KG1 (cell line): ENCODE measurements at places on chromosomes 5 and 9.
A peak's percentile ranks its signal among the peaks of the same experiment; 100 is the strongest.

- no peak for DNase-seq
These were observed 142.4 kb downstream of the EDIL3 start for GRCh38 chr5:84242286-84242685.

DNA sequence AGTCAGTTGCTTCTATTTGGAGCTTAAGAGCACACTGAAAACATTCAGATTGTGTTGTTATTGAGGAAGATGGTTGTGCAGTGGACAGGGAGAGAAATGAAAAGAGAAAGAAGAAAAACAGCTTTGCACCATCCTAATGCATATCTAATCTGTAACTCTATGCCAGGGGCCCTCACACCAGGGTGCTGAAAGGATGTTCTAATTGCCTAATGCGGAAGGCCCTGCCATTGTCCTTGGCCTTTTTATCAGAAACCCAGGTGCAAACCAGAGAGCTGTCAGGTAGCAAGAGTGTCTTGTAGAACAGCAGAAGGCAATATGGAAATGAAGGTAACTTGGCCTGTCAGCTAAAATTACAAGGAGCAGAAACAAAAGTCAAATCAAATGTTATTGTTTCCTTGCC, 384.5 kb upstream of the PIK3R1 start:
- no peak for DNase-seq

DNA sequence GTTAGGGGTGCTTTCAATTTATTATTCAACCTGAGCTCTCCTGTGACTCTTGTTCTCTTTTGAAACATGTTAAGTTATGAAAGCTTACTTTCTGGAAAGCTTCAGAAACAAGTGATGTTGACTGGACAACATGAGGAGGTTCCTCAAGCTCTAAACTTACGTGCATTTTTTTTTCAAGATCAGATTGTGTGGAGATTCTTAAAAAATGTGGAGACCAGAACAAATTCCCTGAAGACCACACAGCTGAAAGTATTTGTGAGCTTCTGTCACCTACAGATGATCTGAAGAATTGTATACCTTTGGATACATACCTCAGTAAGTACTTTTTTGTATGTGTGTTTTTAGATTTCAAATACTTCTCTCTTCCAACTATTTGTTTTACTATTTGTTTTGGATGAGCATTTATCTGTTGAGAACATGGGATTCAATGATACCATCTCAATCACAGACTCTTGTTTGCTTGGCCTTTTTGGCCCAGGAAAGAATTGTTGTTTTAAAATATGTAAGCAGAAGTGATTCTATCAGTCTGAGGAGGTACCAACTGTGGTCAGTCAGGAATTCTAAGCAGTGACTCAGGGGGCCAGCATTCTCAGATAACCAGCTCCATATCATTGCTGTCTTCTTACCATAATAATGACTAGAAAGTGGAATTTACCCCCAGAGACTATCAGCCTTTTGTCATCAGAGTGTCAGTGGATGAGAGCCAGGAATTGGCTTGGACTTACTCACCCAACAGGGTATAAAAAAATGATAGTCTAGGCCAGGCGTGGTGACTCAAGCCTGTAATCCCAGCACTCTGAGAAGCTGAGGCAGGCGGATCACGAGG, 34.4 kb upstream of the GLIPR2 start:
- no peak for DNase-seq

DNA sequence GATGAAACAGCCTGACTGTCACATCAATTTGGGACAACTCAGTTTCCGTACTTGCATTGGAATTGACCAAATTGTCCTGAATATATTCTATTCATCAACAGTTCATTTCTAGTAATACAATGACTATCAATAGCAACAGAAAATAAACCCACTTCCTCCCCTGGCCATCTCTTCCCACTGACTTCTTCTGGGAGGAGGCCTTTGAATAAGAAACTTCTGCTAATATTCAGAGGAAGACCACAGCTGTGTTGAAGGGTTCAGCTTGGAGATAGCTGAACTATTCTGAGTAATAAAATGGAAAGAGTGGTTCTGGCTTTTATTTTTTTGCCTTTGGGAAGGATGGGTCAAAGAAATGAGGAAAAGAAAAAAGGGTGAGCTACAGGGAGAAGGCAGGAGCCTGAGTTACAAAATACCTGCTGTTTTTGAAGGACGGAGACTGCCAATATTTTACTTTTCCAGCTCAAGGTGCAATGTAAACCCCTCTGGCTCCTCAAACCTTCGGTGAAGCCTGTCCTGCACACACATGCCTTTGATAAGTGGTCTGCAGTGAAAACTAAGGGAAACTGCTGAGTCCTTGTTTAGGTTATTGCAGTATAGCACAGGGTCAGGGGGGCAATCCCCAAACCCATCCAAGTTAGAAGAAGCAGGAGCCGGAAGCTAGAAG, 29.9 kb downstream of the FYB1 start:
- no peak for DNase-seq

DNA sequence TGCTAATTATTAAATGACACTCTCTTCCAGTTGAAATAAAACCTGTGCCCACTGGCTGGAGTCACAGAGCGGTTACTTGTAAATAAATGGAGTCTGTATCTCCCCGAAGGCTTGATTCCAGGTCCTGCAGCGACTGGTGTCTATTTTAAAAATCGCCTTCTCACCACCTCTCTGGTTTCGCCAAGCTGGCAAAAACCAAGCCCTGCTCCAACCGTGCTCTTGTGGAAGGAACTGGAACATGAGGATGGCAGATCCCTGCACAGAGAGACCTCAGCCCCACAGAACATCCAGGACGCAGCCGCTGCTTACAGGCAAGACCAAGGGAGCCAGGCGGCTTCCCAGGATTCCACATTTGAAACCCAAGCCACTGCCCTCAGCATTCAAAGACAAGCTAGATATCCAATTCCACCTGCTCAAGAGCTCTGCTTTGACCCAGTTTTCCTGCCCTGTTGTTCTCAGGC, 15.0 kb downstream of the SEMA4D start:
- DNase-seq, result no peak

- DNase-seq, result no peak
These were observed 223.7 kb downstream of the DMRT2 start for GRCh38 chr9:1273859-1274258.

- DNase-seq, result no peak
These were observed 620.4 kb downstream of the SLCO4C1 start for GRCh38 chr5:101675510-101676219.

GRCh38 chr5:179128976-179129375, 68.8 kb downstream of the ZNF354C start:
- DNase-seq, result no peak

GRCh38 chr5:62465985-62466925, 53.7 kb downstream of the IPO11 start:
- DNase-seq, result no peak

- DNase-seq, result no peak
These were observed 19.6 kb upstream of the ISOC1 start for GRCh38 chr5:129074903-129075302.

- no peak for DNase-seq
These were observed 419.9 kb downstream of the NTRK2 start for GRCh38 chr9:85089188-85089969.

DNA sequence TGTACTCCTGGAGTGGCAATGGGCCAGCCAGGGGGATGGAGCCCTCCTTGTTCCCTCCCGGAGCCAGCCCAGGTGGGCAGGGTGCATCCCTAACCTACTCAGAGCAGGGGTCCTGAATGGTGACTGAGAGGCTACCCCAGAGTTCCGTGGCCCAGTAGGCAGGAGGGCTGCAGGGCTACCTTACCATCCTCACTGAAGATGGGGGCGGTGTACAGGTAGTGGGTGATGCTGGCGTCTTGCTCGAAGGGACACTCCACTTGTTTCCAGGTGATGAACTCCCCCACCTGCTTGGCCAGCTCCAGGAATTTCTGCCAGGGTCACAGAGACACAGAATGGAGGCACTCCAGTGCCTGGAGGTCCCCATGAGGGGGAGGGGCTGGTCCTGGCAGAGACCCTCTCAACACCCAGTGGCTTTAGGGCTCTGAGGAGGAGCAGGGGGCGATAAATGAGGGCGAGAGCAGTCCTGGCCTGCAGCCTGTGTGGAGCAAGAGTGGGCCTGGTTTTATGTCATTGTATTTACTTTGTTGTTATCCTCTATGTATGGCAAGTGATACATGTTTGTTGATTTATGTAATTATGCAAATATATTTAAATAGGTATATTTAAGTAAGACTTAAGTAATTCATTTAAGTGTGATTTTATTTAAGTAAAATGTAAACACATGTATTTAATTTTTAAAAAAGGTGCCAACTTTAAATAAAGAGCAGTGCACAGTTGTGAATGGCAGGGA, 39.9 kb upstream of the RNF130 start:
- no peak for DNase-seq

- DNase-seq, result no peak
These were observed 30.5 kb upstream of the TARS1 start for GRCh38 chr5:33410221-33410620.

- DNase-seq, result no peak
These were observed 16.0 kb downstream of the ZNF462 start for GRCh38 chr9:106878934-106879333.

GRCh38 chr5:68255305-68256120, 40.0 kb downstream of the PIK3R1 start:
- DNase-seq, result peak; percentile 23

GRCh38 chr9:21686738-21687137, 115.7 kb upstream of the MTAP start:
- no peak for DNase-seq

DNA sequence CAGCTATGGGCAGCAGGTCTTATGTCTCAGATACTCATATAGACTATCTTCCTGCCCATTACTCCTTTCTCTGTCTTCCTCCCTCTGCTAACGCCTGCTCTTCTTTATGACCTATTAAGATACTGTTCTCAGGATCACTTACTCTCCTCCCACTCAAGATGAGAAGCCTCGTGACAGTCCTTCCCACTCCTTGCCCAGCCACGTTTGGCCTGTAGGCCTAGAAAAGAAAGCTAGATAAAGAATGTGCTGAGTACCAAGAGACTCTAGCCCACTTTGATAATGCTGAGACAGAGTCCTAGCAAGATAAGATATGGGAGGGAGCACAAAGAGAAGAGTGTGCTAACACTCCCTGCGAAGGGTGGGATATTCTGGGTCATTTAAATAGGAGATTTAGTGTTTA, 6.8 kb upstream of the DENND4C start:
- no peak for DNase-seq

DNA sequence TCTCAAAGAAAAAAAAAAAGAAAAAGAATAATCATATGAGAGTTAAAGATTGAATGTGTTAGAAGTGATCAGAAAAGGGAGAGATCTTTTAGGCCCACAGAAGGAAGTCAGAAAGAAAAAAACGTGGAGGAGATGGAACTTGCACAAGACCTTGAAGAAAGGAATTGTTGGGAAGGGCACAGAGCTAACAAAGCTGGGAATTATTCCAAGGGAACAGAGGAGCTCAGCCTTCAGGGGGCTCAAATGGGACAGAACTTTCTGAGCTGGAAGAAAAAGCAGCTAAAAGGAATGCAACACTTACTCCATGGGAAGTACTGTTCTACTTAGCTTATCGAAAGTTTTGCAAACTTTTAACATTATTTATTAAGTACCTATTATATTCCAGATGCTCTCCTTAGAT, 153.4 kb upstream of the ADRA1B start:
- no peak for DNase-seq

DNA sequence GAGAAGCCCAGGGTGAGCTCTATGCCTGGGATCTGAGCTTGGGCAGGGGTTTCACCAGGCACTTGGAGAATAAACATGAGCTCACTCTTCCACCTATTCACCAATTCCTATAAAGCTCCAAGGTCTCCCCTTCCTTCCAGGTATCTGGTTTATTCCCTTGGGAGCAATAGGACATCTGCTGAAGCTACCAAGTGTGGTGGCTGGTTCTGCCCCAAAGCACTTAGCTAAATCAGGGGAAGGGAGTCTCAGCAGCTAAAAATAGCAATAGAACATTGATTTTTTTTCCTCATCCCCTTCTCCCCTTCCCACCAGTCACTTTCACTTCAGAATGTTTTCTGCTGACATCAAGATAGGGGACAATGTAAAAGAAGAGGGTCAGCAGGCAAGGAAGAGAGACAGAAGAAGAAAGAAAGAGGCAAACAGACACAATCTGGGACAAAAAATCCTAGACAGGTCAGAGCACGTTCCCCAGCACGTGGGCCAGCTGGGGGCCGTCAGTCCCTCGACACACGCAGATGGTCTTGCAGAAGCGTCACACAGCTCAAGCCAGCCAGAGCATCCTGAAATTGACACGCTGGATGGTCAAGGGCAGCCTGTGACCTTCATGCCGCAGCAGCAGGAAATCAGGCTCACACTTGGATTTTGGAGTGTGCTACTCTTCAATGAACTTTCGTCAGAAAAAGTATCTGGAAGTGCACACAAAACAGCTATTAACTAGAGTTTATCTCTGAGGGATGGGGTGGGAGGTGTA, 176.0 kb downstream of the ZNF608 start:
- no peak for DNase-seq

DNA sequence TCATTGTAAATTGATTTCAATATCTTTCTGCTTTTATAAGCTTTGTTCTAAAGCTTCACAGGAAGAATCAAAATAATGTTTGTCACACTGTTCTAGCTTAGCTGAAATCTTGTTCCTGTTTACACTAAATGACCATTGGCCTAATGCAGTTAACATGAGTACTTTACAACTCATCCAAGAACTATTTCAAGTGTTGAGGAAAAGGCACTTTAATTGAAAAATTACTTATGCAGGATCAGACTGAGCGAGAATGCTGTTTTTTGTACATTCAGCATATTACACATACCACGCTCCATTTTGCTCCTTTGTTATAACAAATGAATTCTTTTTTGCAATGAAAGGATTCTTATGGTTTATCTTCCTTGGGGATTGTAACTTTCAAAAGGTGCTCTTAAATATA, 22.4 kb upstream of the SMIM15 start:
- DNase-seq, result no peak

DNA sequence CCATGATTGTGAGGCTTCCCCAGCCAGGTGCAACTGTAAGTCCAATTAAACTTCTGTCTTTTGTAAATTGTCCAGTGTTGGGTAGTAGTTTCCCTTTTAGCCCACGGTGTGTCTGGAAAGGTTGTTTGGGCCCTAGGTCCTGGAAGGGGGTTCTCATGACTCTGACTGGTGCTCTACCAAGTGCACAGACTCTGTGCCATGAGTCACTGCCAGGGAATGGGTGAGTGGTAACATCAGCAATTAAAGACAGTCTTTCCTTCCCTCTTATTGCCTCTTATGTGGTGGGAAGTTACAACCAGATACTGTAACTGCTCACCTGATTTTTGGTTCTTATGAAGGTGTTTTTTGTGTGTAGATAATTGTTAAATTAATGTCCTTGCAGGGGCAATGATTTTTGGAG, 141.2 kb downstream of the PRDM9 start:
- no peak for DNase-seq
